RPMI7951 (cell line): ENCODE measurements at places on chromosomes 4 and X. TPM values are rescaled to one million over a fixed set of nuclear protein-coding genes. Genes with fewer than 3 reads are reported as not detected.

GRCh38 chr4:152778656-152779512 lies 646 bp downstream of the TIGD4 start:
- DNase-seq = peak; percentile 19

The STATH gene
- not detected in 2 replicates for total RNA-seq

GRCh38 chr4:168864821-168865541 lies 145.1 kb downstream of the CBR4 start:
- DNase-seq = peak; percentile 63

The SPANXD gene
- 4.4 and 7.6 TPM in 2 replicates for total RNA-seq

- DNase-seq = no peak
These were observed 11.7 kb upstream of the STATH start for GRCh38 chr4:69984030-69984443.

GRCh38 chr4:83748711-83749110 lies 212.8 kb downstream of the GPAT3 start:
- DNase-seq = no peak

- DNase-seq = no peak
These were observed 678.2 kb upstream of the FAM241A start for GRCh38 chr4:111466811-111467604.

The F11 gene
- total RNA-seq = not detected in 2 replicates

GRCh38 chrX:85992811-85993229 lies 54.5 kb downstream of the CHM start:
- DNase-seq = peak; percentile 11

The GAGE12J gene
- total RNA-seq = not detected in 2 replicates

DNA sequence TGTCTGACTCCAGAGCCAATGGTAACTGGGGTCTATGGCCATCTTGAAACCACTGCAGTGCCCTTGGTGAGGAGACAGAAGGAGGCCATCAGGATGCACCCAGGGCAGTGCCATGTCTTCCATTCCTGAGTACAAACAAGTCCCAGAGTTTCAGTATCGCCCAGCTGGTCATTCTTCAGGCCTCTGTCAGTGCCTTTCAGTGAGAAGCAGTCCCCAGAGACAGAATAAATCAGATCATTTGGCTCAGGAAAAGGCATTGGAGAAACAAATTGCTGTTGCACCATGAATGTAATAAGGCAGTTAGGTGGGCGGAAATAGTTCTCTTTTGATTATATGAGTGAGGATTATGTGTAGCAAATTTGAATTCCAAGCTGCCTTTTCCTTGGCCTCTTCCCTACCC lies 21.3 kb downstream of the ADGRG4 start:
- DNase-seq = no peak

The TEX28 gene
- total RNA-seq = not detected in 2 replicates
